ENCODE measurements at places on chromosomes 6 and 20. TPM values are rescaled to one million over a fixed set of nuclear protein-coding genes. Genes with fewer than 3 reads are reported as not detected.

Gene CLVS2
- 6.2 TPM for total RNA-seq

- no peak for DNase-seq
These were observed 89.4 kb upstream of the AGPAT4 start for GRCh38 chr6:161363286-161363685.

Gene TRIM10
- total RNA-seq = not detected

DNA sequence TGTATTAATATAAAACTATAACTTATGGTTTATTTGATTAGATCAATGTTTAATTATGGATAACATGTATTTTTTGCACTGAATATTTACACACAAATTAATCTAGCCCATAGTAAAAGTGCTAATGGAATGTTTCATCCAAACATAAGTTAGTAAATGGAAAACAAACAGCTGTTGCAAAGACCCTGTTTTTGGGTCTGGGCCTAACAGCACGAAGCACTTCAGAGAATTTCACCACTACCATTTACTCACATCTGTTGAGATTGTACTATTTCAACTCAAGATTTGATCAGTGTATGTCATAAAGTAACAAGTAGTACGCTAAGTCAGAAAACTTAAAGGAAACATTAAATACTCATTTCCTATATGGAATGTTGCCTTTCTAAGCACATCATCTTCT is 359.6 kb downstream of the LAMA2 start:
- DNase-seq = no peak

Gene CFAP206
- 3.9 TPM for total RNA-seq

DNA sequence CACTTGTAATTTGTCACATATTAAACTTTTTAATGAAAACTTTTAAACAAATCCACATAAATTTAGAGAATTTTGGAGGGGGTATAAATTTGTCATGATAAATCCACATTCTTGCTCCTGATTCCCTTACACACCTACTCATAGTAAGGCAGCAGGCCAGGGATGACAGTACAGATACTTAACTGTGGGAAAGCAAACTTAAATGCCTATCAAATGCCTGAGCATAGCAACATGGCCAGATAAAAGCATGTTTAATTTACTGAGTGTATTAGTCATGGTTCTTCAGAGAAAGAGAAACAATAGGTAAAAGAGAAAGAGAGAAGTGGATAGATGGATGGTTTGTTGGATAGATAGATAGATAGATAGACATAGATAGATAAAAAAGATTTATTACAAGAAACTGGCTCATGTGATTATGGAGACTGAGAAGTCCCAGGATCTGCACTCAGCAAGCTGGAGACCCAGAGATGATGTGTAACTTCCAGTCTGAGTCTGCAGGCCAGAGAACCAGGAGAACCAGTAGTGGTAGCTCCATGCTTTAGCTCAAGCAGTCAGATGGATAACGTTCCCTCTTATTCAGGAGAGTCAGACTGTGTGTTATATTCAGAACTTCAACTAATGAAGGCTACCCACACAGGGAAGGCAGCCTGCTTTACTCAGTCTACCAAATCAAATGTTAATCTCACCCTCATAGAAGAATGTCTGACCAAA is 15.9 kb upstream of the ADGRF1 start:
- no peak for DNase-seq

Gene PERP
- 9.2 TPM for total RNA-seq

Gene BPIFB2
- total RNA-seq = not detected

- no peak for DNase-seq
These were observed 14.9 kb downstream of the PEX3 start for GRCh38 chr6:143465546-143465945.

Gene ARMH2
- not detected for total RNA-seq

DNA sequence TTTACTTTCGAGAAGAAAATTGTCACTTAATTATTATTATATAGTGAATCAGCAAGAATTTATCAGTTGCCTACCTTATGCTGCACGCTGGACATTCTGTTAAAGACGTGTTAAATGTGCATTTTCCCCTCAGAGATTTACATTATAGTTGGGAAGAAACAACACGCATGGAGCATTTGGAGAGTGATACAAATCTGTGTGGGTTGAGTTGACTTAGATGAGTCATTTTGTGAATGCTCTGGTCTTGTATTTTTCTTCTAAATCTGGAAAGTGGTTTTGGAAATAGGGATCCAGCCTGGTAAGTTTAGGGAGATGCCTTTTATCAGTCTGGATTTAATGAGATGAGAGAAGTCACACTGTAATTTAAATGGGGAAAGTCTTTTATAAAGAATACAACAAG is 24.0 kb upstream of the SMIM26 start:
- DNase-seq = no peak

DNA sequence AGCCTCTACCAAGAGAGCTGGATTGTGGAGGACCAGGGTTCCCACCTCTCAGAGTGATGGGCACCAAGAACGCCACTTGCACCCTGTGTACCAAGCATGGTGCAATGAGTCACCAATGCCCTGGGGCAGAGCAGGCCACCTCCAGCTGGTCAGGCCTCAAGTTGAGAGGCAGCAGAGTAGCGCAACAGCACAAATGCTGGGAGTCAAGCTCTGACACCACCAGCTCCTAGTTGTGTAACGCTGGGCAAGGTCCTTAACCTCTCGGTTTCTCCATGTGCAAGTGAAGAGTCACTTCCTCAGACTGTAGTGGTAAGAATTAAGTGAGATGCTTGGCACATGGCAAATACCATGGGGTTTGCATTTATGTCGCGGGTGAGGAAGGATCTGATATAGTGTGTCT is 25.6 kb downstream of the GFOD1 start:
- DNase-seq = no peak

DNA sequence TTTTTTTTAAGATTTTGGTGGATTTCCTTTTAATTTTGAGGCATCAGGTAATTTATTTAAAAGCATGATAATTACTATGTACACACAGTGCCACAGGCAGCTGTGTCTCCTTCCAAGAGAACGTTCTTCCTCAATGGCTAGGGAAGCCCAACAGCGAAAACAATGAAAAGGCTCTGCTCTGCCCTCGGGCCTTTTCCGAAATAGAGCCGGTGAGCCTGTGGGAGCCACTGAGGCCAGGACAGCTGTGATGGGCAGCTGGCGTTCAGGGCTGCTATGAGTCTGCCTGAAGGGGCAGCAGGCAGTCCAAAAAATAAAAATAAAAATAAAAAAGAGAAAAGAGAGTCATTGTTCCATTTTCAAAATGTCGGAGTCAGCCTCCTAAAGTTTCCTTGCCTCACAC is 443.8 kb downstream of the KIF16B start:
- no peak for DNase-seq

GRCh38 chr6:150739711-150740349 is 125.7 kb upstream of the MTHFD1L start:
- no peak for DNase-seq

GRCh38 chr6:100426744-100427338 is 37.9 kb downstream of the SIM1 start:
- no peak for DNase-seq

DNA sequence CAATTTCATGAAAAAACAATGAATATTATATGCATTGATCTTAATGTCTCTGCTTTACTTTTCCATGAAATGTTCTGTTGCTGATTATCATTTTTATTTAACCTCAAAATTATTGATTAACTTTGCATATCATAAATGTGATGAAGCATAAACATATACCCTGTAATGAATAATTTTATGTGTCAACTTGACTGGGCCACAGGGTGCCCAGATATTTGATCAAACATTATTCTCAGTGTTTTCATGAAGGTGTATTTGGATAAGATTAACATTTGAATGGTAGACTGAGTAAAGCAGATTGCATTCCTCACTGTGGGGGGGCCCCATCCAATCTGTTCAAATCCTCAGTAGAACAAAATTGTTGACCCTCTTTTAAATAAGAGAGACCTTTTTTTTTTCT is 265.2 kb downstream of the CENPW start:
- no peak for DNase-seq

DNA sequence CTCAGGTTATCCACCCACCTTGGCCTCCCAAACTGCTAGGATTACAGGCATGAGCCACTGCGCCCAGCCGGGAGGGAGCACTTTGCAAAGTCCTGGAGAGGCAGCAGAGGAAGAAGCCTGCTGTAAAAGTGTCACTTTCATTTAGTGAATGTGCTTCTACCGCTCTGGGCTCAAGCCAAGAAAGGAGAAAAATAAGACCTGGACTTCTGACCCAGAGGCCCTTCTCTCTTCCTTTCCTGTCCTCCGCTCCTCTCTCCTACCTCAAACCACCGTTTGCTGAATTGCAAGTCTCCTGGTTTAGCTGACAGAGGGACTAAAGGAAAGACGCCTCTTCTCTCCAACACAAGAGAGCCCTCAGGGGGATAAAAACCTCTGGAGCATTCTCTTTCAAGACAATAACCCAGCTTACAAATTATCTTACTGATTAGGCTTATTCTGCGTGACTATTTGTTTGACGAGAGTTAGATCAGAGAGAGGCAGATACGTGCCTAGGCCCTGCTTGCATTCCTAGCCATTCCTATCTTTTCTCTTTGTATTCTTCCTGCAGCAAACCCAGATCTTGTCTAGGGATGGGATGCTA is 84.2 kb upstream of the SLC22A23 start:
- no peak for DNase-seq

DNA sequence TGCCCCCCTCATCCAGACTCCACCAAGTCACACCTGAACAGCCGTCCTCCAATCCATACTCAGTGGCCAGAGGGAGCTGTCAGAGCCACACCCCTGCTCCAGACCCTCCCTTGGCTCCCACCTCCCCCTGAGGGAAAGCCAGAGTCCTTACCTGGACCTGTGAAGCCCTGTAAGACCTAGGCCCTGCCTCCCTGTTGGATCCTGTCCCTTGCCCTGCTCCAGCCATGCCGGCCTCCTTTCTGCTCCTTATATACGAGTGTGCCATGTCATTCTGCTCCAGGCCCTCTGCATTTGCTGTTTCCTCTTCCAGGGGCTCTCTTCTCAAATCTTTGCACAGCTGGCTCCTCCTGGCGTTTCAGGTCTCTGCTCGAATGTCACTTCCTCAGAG is 100.3 kb upstream of the MYL9 start:
- no peak for DNase-seq

Gene GNAS-AS1
- total RNA-seq = 3.4 TPM

GRCh38 chr6:22727710-22728109 is 158.3 kb downstream of the HDGFL1 start:
- DNase-seq = no peak

Gene SYCP2
- total RNA-seq = 6.9 TPM

DNA sequence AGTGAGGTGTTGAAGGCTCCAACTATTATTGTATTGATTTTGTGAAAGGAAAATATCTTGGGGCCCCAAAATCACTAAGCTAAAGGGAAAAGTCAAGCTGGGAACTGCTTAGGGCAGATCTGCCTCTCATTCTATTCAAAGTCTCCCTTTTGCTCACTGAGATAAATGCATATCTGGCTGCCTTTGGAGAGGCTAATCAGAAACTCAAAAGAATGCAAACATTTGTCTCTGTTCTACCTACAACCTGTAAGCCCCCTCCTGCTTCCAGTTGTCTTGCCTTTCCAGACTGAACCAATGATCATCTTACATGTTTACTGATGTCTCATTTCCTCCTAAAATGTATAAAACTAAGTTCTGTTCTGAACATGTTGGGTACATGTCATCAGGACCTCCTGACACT is 125.9 kb downstream of the HTR1B start:
- no peak for DNase-seq

DNA sequence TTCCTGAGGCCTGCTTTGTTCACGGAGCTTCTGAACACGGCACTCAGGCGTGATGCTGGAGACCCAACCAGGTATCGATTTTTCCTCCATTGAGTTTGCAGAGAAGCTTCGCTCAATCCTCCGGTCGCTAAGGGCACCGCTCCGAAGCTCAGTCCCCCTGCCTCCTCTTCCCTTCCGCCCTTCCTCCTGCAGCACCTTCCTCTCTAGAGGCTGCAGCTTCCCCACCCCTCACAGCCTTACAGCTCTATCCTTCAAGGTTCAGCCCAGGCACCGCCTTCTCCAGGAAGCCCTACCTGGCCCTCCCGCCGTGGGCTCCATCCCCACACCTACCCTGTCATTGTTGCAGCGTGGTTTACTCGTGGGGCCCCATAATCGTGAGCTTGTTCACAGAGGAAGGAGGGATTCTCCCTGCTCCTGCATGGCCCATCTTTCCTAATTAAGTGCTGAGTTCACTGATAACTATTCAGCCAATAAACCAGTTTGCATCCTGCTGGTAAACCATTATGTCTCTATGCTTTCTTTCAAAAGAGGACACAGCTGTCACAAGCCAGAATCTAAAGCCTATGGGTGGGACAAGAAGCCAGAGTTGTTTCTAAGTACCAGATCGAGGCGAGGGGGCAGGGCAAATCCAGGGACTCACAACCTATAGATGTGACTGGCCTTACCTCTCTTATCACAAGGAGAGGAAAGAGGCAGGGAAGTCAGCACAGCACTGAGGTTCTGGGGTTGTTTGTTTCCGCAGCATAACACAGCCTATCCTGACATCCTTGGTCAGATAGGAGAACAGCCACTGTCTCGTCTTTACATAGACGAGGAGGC is 152.0 kb downstream of the GRM4 start:
- no peak for DNase-seq

- no peak for DNase-seq
These were observed 87.2 kb downstream of the EPM2A start for GRCh38 chr6:145648149-145648548.

Gene ARHGAP40
- total RNA-seq = not detected

Gene ATG5
- 81.5 TPM for total RNA-seq

- no peak for DNase-seq
These were observed 11.0 kb downstream of the SMOC2 start for GRCh38 chr6:168451805-168452517.

Gene COL21A1
- 2.4 TPM for total RNA-seq

DNA sequence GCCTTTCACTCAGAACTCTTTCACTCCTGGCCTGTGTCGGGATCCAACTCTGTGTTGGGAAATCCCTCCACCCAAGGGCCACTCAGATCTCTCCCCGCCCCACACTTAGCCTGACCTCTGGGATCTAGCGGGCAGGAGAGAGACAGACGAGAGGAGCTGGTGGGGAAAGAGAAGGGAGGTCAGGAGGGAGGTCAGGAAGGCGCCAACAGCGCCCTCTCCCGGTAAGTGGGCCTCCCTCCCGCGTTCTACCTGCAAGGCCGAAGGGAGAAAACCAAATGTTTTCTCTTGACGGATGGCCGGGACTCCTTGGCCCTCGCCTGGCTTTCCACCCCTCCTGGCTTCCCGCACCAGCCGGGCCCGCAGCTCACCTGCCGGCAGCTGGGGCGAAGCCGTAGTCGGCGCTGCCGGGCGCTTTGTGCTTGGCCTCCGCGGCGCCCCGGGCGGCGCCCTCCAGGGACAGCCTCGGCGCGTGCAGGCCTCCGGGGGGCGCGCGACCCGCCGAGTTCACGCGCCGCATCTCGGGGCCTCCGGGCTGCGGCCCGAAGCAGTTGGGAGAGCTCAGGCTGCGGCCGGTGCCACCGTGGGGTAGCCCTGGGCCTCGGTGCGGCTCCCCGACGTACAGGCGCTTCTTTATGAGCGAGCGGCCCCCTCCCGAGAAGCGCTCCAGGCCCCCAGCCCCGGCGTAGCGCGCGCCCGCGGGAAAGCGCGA is 38.2 kb downstream of the C6orf132 start:
- peak; percentile 47 for DNase-seq

GRCh38 chr6:117534974-117535373 is 52.5 kb downstream of the DCBLD1 start:
- no peak for DNase-seq

Gene PKIB
- total RNA-seq = not detected

DNA sequence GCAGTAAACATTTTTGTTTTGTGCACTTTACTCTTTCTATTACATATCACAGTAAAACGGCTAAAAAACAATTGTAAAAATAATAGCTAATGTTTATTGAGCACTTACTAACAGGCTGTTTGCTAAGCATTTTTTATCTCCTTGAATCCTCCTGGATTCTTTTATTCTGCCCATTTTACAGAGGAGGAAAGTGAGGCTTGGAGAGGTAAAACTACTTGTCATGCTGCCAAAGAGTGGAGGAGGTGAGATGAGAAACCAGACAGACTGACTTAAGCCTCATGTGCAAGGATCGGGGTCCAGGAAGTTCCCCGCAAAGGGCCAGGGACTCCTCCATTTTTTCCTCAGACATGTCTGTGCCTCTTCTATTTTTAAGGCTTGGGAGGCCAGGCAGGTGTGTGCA is 63.6 kb downstream of the DLGAP4 start:
- DNase-seq = no peak
